ENCODE measurements at places on chromosomes 3 and 15. TPM values are rescaled to one million over a fixed set of nuclear protein-coding genes. Genes with fewer than 3 reads are reported as not detected.
A peak's percentile ranks its signal among the peaks of the same experiment; 100 is the strongest.

DNA sequence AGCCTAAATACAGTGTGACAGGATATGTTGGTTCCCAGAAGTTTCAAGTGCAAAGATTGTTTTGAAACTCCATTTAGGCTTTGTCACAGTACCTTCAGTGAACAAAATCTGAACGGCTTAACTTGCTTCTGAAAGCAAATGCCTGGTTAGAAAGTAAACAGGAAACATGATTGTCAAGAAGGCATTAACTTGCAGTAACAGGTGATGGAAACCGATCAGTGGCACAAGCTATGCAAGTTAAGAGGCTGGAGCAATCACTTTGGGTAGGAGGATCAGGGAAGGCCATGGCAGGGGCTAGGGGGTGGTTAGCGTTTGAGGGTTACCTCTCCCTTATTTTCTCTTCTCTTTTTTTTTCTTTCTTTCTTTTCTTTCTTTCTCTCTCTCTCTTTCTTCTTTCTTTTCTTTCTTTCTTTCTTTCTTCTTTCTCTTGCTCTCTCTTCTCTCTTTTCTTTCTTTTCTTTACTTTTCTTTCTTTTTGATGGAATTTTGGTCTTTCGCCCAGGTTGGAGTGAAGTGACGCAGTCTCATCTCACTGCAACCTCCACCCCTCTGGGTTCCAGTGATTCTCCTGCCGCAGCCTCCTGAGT is 2.4 kb downstream of the HYKK start:
- DNase-seq: no peak

GRCh38 chr15:73141216-73141900 is 89.1 kb downstream of the NEO1 start:
- DNase-seq: peak; percentile 6

- DNase-seq: no peak
Observed at GRCh38 chr3:55441499-55441898, 45.6 kb downstream of the WNT5A start.

DNA sequence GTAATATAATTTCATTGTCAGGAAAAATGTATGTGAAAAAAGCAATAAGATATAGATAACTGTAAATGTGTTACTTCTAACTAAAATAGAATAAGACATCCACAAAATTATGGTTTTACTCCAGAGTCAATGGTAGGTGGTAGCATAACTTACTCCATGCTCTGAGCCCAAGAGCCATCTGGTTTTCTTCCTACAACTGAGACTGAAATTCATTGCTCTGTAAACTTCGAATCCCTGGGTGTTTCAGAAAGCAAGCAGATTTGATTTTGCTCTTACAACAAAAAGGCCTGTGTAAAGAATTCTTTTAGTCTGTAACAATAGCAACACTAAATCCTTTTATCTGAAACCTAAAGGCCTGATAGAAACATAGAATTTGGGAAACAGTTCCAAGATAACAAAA is 805.9 kb downstream of the AGBL1 start:
- DNase-seq: no peak

DNA sequence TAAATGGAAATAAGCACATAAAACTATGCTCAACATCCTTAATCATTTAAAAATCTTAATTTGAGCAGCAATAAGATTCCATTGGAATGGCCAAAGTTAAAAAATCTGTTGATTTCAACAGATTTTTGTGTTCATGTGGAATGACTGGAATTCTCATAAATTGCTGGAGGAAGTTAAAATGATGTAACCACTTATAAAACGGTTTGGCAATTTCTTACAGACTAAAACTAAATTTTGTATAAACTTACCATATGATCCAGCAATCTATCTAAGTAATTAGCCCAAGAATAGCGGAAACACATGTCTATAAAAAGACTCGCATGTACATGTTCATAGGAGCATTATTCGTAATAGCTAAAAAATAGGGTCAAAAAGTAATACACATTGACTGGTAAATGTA is 1713.6 kb downstream of the SI start:
- no peak for DNase-seq

GRCh38 chr3:102297072-102297658 is 137.7 kb upstream of the ZPLD1 start:
- DNase-seq: no peak

DNA sequence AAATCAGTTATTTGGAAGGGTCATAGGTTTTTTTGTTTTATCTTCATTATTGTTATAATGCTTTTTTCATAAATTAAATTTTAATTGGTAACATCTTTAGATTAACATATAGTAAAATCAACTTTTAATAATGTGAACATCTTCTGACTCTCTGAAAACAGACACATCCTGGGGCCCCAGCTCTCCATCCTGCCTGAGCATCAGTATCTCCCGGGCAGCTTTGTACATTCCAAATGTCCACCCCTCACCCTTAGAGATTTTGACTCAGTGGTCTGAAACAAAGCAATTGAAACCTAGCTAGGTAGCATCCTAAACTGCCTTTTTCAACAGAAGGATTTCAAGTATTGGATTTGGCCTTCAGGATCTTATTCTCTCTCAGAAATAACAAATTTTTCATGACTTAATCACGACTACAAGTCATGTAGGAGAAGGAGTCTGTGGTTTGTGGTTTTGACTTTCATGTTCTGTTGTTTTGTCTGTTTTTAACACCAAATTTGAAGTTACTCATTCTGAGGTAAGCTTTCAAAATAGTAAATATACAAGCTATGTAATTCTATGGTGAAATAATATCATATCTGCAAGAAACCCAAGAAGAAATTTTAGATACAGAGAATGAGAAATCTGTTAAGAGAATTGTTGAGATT is 147.3 kb upstream of the UBE2E2 start:
- DNase-seq: no peak

- DNase-seq: no peak
Observed at GRCh38 chr15:67280217-67280616, 25.6 kb downstream of the IQCH start.

The MORC1 gene
- not detected for polyA plus RNA-seq

The NANOGP8 gene
- polyA plus RNA-seq: not detected

The NBEAL2 gene
- polyA plus RNA-seq: 28.4 TPM

The SH2D7 gene
- polyA plus RNA-seq: not detected

All from immature natural killer cell (primary cell).